LHCN-M2 (cell line): ENCODE measurements at places on chromosomes 11 and 22. TPM values are rescaled to one million over a fixed set of nuclear protein-coding genes. Genes with fewer than 3 reads are reported as not detected.
A peak's percentile ranks its signal among the peaks of the same experiment; 100 is the strongest.

Gene PAMR1
- total RNA-seq: 0.23 and 0.26 TPM in 2 replicates

Gene OMP
- total RNA-seq: 0.57 TPM in 1 of 2 replicates, not detected in the other

- no peak for DNase-seq
Measured at GRCh38 chr22:21807544-21808529, 59.6 kb downstream of the MAPK1 start.

- no peak for DNase-seq
Measured at GRCh38 chr11:47980088-47980906, at the start of gene PTPRJ. Gene PTPRJ, plus strand, starts transcription at chr11:47980559. Its CDS starts 354 bp downstream, at chr11:47980913.

Gene MMP3
- total RNA-seq: 5.1 and 9.0 TPM in 2 replicates

DNA sequence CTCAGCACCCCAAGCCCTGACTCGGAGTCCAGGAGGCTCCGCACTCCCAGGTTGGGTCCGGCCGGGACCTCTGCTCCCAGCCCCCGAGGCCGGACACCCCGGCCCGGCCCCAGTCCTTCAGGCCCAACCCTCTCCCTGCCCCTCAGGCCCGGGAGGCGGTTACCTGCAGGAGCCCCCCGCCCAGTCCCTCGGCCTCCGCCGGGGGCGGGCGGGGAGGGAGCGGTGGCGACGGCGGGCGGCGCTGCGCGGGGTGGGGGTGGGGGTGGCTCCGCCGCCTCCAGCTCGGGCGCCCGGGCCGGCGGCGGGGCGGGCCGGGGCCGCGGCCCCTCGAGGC, 310 bp downstream of the TCF20 start:
- DNase-seq: no peak

DNA sequence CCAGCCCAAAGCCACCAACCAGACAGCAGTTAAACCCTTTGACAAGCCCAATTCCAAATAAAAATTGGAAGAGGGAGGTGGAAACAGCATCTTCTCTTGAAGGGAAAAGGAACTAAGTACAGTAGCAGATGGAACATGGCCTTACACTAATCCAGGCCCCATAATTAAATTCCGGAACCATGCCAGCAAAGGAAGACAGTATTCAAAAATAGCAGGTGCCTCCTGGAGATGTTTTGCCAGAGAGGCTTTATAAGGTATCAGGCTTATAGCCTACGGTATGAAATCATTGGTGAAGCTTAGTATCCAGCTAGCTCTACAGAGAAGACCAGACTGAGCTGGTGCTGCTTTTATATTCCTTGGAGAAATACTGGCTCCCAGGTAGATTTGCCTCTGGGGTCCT, 344.1 kb upstream of the API5 start:
- no peak for DNase-seq

GRCh38 chr22:31206896-31207687, 5.0 kb upstream of the LIMK2 start:
- DNase-seq: no peak

DNA sequence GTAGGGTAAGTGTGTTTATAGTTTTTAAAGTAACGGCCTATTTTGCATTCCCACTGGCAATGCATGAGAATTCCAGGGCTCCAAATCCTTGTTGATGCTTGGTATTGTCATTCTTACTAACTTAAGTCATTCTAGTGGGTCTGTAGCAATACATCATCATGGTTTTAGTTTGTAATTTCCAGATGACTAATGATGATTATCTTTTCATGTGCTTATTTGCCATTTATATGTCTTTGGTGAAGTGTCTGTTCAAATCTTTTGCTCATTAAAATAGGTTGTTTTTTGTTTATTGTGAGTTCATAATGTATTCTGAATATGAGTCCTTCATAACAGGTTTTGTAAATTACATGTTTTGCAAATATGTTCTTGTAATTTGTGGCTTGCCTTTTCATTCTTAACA, 31.2 kb downstream of the MTMR3 start:
- peak; percentile 76 for DNase-seq

Gene FGF19
- total RNA-seq: 0.11 TPM in 1 of 2 replicates, not detected in the other
